ENCODE measurements at places on chromosomes 5 and 9.
A peak's percentile ranks its signal among the peaks of the same experiment; 100 is the strongest.

- no peak for DNase-seq
Measured at GRCh38 chr5:149455889-149456409, 76.9 kb upstream of the IL17B start.

DNA sequence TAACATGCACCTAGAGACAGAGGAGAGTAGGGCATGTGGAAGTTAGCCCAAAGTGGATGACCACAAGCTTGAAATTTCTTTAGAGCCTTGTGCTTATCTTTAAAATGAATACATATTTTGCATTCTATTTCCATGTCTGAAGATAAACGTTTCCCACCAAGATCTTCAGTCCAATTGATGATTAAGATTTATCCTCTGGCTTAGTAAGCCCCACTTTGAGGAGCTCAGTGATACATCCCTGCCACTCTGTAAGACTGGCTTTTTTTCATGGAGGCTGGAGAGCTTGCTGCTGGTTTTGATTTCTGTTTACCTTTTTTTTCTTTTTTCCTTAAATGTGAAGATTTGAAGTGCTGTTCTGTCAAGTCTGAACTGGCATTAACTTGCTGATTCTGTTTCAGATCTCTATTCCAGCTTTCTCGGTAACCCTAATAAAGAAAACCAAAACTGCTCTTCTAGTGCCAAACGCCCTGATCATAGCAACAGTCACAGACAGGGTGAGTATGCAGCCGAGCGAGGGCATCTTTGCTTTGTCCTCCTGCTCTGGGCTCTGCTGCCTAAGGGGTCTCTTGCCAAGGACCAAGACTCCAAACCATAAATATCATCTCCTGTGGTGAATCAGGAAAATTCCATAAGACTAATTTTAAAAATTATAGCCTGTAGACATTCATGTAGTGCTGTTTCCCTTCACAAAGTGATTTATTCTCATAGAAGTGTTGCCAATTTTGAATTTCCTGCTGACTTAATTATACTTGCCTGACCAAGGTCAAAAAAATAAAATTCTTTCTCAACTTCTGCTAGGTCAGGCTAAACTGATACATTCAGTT lies 54.3 kb downstream of the GRAMD2B start:
- no peak for DNase-seq

GRCh38 chr9:5442400-5443011 lies 4.8 kb upstream of the PLGRKT start:
- peak; percentile 62 for DNase-seq

DNA sequence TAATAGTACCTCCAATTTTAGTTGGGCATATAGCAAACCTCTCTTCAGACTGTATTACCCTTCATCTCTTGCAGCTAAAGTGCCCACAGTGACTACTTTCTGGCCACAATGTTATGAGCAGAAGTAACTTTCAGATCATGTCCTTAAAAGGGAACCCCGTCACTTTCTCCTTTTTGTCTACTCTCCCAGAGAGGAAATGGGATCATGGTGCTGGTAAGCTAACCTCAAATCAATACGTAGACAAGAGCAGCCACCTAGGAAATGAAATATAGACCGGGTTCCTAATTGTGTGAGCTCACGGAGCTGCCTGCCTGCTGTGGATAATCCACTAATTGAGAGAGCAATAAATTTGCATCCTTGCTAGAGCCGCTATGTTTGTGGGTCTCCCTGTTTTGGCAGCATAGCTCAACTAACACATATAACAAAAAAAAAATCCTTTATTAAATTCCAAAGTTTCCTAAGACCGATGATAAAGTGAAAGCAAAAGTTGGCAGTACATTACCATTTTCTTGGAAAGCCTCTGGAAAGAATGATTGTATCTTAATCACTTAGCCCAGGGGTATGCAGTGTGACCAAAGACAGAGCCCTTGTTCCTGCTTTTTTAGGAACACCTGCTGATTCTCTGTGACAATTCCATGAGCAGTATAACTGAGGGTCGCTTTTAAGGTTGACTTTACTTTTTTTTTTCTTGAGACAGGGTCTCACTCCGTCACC lies 5.6 kb upstream of the IL7R start:
- DNase-seq: no peak

GRCh38 chr5:138912093-138912492 lies 37.0 kb upstream of the LRRTM2 start:
- DNase-seq: no peak

DNA sequence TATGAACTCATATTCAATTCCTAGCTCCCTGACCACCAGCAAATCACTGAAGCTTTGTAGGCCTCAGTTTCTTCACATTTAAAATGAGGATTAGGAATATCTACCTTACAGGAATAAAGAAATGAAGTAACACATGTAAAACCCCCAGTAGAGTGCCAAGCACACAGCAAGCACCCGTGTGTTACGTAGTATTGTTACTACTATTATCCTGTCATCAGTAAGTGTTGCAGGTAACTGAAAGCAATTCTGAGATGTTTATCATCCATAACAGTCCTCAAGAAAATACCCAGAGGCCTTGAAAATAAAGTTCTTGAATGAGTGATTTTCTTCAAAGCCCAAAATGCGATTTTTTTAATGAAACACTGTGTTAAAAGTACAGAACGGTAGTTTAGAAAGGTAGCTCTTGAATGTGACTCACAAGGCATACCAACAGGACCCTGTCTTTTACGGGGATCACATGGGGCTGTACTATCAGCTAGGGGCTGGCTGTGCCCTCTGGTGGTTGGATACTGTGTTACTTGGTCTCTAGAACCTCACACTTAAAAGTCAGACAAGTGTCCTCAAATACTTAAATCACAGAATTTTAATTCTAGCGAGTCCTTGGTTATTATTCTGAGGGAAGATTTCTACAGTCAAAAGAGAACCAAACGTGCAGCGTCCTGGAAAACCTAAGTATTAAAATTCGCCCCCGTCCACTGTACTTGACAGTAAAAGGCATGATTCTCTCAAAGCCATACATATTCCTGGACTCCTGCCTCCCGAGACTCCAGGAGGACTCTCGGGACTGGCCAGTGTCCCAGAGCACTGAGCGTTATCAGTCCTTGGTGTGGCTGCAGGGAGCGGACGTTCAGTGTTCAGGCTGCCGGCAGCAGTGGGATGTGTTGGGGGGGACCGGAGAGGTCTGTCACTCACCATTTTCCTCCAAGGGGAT lies 725 bp downstream of the NDUFB6 start:
- DNase-seq: peak; percentile 73

GRCh38 chr9:19028835-19029451 lies 4.1 kb downstream of the SAXO1 start:
- DNase-seq: peak; percentile 82

DNA sequence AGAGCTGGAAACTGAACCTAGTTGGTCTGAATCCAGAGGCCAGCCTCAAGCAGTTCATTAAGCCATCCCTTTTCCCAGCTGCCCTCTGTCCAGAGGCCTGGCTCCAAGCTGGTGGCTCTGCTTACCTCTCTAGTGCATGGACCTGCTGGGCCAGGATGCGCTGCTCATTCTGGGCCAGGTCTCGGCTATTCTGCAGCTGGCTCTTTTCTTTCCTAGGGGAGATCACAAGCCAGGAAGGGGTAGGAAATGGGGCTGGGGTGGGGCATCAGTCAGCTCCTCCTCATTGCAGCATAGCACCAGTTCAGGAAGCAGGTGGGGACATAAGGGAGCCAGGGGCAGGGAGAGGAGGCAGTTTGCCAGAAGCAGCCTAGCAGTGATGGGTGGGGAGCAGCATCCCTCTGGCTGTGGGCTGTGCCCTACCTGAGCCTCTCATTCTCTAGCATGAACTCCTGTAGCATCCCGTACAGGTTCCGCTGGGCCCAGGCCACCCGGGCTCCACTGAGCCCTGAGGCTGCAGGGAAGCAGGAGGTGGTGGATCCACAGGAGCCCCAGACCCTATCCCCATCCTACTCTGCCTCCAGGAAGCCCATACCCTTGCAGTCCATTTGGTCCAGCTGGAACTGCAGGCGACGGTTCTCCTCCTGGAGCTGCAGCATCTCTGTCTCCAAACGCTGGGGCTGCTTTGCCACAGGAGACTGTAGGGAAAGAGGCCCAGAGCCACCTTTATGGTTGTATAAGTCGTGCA lies 5.2 kb downstream of the KIF12 start:
- no peak for DNase-seq

- DNase-seq: no peak
Measured at GRCh38 chr9:90274725-90275124, 367.9 kb downstream of the DIRAS2 start.

- no peak for DNase-seq
Measured at GRCh38 chr9:133255371-133256135, 19.4 kb downstream of the ABO start.

- DNase-seq: no peak
Measured at GRCh38 chr5:173035904-173036707, 20.0 kb upstream of the CREBRF start.

DNA sequence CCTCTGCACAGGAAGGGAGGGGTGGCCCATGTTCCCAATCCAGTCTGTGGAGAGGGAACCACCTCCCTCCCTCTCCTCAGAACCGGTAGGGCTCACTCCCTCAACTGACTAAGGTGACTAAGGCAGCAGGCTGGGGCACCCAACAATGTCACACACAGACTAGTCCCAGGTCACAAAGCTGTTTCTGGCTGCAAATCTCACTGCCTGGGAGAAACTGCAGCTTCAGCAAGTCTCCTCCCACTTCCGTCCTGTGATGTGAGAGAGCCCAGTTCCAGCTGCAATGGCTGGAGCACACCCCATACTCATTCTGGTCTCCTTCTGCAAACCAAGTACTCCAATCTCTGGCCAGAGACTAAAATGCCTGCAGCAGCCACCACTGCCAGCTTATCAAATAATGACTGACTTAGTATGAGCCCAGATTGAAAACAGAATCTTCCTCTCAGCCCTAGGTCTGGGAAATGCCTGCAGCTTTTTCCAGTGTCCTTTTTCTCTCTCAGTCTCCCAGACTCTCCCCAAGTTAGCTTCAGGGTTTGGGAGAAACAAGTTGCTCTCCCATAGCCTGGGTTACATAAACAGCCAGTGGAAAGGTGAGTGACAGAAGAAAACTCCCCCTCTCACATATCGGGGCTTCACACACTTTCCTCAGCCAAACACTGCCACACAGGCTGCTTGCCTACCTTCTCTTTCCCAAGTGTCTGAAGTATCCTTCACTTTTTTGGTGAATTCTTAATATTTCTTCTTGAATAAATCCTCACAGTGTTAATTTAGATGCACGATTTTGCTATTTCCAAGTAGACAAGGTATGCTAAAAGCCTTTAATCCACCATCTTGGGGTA lies 247.4 kb upstream of the RASA1 start:
- no peak for DNase-seq

DNA sequence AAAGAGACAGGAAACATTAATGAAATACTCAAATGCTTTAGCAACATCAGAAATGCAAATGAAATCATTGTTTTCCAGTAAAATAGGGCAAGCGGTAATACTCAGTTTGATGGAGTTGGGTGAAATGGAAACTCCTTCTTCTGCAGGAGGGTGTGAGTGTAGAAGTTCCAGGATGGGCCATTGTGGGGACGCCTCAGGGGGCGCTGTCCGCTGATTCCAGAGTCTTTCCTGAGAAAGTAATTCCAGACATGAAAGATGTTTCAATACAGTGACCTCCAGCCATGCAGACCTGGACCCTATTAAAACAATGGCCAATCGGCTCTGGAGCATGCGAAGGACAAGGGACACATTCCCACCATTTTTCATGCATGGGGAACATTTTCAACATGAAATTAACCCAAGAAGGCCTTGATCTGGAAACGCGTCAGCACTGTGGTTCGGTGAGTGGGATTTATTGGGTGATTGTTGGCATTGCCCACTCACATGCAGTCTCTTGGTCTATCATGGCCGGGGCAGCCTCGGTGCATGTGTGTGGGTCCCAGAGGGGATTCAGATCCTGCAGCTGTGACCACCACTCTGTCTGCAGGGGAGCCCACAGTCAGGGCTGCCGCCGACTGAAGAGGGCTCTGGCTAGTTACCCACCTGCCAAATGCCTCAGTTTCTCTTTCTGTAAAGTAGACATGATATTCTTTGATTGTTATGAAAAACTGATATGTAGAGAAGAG lies 132.6 kb upstream of the IRX4 start:
- no peak for DNase-seq

DNA sequence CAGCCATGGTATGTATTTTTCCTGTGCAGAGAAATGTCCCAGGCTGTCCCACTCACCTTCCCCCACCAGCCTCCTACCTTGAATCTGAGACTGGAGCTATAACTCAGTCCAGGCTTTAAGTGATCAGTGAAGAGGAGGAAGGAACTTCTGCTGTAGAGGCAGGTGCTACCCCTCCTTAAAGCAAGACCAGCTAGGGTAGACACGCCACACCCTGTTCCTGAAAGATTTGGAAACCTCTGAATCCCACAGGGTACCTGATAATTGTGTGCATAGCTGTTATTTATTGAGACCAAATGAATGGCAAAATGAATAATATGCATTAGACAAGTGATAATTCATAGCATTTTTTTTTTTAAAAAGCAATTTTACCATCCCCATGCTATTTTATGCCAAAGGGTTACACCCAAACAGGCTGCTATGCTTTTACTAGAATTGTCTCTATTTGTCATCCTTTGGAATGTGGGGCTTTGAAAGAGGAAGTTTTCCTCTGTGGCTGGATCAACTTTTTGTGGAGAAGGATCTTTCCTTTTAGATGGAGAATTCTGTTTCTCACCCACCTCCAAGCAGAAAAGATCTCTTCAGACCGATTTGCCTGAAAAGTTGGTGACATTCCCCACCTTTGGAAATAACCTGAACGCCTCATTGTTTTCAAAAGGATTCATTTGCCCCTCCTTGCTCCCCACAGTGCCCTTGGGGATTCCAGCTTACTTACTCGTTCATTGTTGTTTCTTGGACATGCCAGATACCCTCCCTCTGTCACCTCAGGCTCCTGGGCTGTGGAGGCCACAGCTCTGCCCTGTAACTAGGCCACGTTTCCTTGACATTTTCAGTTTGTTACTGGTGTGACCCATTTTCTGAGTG lies 248.7 kb downstream of the NR3C1 start:
- no peak for DNase-seq

DNA sequence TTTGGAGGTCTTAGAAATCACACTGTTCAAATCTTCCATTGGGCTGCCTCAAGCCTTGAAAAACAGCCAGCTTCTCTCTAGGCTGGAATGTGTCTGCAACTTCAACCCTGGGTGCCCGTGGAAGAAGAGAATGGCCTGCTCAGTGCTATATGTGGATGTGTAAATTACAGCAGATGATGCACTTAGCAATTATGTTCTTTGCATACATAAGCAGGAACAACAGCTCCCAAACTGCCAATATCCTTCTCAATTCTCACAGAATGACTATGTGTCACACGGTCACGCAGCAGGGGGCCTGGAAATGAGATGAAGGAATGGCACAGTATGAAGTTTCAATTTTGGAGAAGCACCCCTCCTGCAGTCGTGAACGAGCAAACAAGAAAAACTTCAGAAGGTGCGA lies 175.2 kb upstream of the SMARCA2 start:
- DNase-seq: no peak

DNA sequence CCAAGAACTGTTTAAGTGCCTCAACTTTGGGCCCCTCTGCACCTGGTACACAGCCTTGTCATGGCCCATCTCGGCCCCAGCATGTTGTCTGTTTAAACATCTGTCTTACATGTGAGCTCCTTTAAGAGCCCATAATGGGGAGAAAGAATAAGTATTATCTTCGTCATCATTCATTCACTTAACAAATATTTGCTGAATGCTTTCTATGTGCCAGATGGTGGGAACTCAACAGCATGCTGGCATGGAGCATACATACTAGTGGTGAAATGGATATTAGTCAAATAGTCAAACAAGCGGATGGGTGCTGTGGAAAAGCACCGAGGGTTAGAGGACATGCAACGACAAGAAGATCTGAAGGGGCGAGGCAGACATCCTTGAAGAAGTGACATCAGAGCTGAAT lies 54.5 kb downstream of the GABBR2 start:
- peak; percentile 91 for DNase-seq

GRCh38 chr5:81234299-81234698 lies 1.2 kb downstream of the CKMT2 start:
- no peak for DNase-seq

All from NCI-H1092 treated with DMSO at 0.1 percent for 48 hours (cell line).